ENCODE measurements at places on chromosomes 2 and 18. TPM values are rescaled to one million over a fixed set of nuclear protein-coding genes. Genes with fewer than 3 reads are reported as not detected.

DNA sequence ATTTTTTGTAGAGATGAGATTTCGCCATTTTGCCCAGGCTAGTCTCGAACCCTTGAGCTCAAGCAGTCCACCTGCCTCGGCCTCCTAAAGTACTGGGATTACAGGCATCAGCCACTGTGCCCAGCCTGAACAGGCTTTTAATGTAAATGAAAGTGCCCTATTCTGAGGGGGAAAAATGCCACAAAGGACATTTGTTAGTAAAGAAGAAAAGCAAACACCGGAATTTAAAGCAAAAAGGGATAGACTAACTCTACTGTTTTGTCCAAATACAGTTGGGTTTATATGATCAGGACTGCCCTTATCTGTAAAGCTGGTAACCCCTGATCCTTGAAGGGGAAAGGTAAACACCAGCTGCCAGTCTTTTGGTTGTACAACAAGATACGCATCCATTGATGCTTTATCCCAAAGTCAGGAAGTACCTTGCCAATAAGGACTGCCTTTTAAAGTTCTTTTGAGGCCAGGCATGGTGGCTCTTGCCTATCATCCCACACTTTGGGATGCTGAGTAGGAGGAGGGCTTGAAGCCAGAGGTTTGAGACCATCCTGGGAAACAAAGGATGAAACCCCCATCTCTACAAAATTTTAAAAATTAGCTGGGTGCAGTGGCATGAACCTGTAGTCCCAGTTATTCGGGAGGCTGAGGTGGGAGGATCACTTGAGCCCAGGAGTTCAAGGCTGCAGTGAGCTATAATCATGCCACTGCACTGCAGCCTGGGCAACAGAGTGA, 13.1 kb downstream of the CLEC4F start:
- no peaks in the 10 kb centered on the region for H3K4me1 ChIP-seq
- DNase-seq = no peak
- no peaks in the 10 kb centered on the region for H3K27me3 ChIP-seq
- no peak overlapping the region for H3K27ac ChIP-seq
- no peak overlapping the region for H3K4me3 ChIP-seq

GRCh38 chr2:185181901-185182300, 556.7 kb upstream of the FSIP2 start:
- H3K27me3 ChIP-seq = no peaks in the 10 kb centered on the region
- no peaks in the 10 kb centered on the region for H3K4me1 ChIP-seq
- H3K36me3 ChIP-seq = no peaks in the 10 kb centered on the region
- H3K4me3 ChIP-seq = no peak overlapping the region
- no peak for DNase-seq

GRCh38 chr2:153532140-153532539, 53.6 kb upstream of the RPRM start:
- no peak overlapping the region for H3K27ac ChIP-seq
- no peak overlapping the region for H3K4me3 ChIP-seq
- H3K36me3 ChIP-seq = no peaks in the 10 kb centered on the region
- no peak for DNase-seq
- H3K4me1 ChIP-seq = no peaks in the 10 kb centered on the region
- no peaks in the 10 kb centered on the region for H3K27me3 ChIP-seq

DNA sequence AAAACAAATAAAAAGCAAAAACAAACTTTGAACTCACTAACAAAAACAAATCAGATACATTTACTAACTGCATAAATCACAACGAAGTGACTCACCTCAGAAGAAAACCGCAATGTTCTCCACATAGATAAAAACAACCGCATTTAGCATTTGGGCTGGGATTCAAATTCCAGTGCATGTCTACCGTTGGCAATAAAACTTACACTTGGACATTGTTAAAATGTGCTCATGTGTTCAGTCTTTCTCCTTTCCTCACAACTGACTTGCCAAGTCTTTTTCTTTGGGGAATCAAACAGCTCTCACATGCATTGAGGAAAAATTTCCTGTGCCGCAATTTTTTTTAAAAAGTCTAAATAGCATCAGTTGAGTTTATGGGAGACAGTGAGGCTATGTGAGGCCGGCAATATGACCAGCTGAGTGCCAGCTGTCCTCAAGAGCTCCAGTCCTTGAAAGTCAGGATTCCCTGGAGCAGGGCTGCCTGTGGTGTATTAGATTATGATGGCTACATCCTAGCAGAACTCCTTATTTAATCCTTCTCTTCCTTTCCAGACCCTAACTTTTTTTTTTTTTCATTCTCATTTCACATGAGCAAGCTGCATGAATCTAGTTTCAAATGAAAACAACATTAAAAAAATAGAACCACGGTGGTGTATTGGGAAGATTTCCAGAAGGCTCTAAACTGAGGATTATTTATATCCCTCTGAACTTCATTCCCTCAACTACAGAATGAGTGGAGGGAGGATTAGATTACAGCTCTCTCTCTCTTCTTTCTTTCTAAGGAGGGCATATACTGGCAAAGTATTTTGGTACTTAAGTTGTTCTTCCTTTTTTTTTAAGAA, 70.2 kb upstream of the MEIS1 start:
- H3K27me3 ChIP-seq = no peaks in the 10 kb centered on the region
- no peak overlapping the region for H3K4me3 ChIP-seq
- H3K4me1 ChIP-seq = no peaks in the 10 kb centered on the region
- no peak for DNase-seq
- H3K36me3 ChIP-seq = no peaks in the 10 kb centered on the region

DNA sequence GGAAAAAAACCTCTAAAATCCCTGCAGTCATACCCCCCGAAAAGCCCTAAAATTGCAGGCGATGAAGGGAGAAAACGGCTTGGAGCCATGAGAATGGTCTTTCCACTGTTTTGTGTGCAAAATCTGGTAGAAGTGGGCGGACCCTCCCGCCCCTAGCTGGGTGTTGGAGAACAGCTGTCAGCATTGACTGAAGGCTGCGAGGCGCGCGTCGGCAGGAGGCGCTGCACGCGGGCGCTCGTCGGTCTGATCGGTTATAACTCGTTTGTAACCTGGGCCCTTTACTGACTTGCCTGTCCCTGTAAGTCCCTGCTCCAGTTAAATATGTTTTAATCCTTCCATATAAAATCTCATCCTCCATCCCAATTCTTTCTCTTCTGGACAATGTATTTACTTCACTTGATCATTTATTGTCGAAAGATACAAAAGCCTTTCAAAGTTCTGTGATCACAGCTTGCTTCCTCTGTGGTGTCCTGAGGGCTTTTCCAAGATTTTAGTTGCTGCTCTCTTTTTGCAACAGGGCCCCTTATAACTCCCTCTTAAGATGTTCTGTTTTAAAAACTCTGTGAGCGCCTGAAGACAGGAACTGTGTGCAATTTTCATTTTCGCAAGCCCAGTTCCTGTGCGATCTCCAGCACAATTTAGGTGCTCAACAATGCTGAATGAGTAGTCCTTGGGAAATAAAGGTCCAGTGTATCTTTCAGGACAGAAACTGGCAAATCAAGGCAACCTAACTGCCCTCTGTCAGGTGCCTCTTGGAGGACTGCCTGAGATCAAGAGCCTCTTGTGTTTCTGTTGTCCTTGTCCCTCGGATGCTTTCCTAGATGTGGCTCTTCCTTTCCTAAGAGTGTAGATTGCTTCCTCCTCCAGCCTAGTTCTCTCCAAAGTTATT, 918 bp upstream of the HNRNPLL start:
- H3K27ac ChIP-seq = peak overlapping the region; percentile 87
- peak overlapping the region; percentile 82 for H3K4me3 ChIP-seq
- peaks cover 8% of the 10 kb centered on the region for H3K4me1 ChIP-seq

- H3K4me3 ChIP-seq = no peak overlapping the region
- no peaks in the 10 kb centered on the region for H3K27me3 ChIP-seq
- H3K36me3 ChIP-seq = no peaks in the 10 kb centered on the region
- H3K4me1 ChIP-seq = peaks cover 2% of the 10 kb centered on the region
- H3K27ac ChIP-seq = no peak overlapping the region
These were observed 12.8 kb downstream of the MYCN start for GRCh38 chr2:15953147-15953630.

The LYG1 gene
- 0.52 TPM for polyA plus RNA-seq

The INPP5D gene
- 4.2 TPM for polyA plus RNA-seq

The FSHR gene
- not detected for polyA plus RNA-seq

The UBR3 gene
- 8.5 TPM for polyA plus RNA-seq

The KLHL29 gene
- polyA plus RNA-seq = 0.89 TPM

The ACTG2 gene
- polyA plus RNA-seq = 9.0 TPM

The REG1B gene
- polyA plus RNA-seq = not detected

The TPO gene
- not detected for polyA plus RNA-seq

The RUFY4 gene
- not detected for polyA plus RNA-seq
